GM06990 (cell line): ENCODE measurements at places on chromosomes 16 and 17.

- no peak for DNase-seq
Measured at GRCh38 chr16:12231666-12232065, 255.1 kb downstream of the SNX29 start.

DNA sequence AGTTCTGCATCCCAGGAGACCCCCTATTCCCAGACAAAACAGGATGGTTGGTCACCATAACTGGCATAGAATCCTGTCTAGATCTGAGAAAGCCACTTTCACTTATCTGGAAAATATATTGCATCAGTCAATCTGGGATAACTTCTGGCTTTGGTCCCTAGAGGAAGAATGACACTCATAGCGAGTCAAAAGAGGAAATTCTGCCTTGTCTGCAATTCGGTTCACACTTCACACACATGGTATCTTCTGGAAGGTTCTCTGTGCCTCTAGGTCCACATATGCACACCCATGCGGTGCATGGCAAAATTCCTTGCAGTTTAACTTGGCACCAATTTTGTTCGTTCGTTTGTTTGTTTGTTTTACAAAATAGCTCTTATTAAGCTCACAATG is 49.2 kb upstream of the WSCD1 start:
- DNase-seq: no peak

DNA sequence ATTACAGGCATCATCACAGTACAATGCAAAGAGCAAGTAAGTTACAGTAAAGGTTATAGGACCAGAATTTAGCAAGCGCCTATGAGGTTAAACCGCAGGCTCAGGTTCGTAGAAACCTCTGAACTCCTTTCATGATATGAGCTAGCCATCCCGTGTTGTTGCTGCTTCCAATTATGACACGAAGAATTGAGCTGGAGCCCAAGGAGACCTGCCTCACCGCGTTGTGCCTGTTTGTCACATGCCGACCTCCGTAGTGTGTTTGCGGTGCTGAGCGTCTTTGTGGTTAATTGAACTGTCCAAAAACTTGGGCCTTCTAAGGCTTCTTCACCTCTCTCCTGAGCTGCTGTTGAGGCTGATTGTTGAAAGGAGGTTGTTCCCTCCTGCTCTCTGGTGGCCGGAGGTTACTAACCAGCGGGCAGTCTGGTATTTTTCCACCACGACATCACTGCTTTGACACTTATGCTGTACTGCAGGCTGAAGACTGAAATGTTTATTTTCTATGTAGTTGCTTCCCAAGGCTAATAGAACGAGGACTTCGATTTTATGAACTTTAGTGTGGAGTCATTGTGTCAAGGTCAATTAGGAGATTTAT is 67.5 kb downstream of the SEC14L1 start:
- no peak for DNase-seq

DNA sequence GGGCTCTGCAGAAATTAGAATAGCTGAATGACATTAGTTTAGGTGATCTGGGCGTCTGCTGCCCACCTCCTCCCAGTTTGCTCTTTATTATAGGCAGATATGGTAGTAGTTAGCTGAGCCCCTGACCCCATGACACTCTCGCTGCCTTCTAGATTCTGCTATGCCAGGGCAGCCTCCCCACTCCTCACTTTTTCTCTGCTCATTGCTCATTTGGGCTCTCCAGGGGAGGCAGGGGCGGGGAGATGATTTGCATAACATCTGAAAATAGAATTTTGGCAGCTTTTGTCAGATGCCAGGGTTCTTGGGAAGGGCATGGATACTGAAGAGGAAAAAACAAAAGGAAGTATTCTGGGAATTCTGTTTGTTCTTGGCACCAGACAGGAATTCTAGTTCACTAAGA is 78.0 kb upstream of the GAS7 start:
- DNase-seq: no peak

GRCh38 chr17:8409966-8410882 is 12.6 kb upstream of the RNF222 start:
- DNase-seq: no peak

GRCh38 chr17:79214940-79215604 is 140.4 kb downstream of the ENGASE start:
- no peak for DNase-seq

DNA sequence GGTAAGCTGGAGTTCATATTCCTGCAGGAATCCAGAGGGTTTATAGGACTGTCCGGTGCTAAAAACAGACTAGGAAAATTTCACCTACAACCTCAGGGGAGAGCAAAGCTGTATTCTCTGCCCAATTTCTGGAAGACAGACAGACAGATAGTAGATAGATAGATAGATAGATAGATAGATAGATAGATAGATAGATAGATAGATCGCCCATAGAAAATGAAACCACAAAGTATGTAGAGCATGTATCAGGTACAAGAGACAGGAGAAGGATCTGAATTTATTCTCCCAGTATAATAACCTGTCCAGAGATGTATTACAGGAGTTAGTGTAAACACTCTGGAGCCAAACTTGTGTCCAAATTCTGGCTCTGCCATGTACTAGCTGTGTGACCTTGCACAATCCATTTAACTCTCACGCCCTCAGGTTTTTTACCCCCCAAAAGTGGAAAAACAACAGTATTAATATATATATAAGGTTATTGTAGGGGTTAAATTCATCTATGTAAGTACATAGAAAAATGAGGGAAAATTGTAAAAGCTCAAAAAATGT is 2.1 kb upstream of the ABCA6 start:
- DNase-seq: no peak

DNA sequence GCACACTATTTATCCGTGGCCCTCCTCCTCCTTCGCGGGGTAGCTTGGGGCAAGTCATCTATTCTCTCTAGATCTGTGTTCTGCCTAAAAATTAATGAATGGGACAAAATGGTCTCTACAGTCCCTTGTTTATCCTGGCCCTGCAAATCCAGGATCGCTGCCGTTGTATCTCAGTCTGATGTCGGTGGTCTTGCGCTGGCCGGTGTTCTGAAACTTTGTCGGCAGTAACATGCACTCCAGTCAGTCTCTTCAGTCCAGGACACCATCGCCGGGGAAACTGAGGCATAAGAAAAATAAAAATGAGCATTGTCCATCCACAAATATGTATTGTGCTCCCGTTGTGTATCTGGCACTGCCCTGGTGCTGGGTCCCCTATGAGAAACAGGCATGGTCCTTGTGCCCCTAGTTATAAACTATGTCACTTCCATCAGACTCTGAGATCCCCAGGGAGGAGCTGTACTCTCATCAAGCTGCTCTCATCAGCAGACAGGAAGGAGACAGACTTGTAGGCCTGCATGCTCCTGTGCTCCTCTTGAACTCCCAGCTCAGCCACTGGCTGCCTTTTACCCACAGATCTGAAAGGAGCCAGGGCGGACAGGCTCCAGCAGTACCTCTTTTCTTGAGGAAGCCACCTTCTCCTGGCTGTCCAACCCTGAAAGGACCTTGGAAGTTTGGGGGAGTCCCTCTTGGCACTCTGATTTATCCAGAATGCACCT is 13.7 kb upstream of the CA4 start:
- no peak for DNase-seq

DNA sequence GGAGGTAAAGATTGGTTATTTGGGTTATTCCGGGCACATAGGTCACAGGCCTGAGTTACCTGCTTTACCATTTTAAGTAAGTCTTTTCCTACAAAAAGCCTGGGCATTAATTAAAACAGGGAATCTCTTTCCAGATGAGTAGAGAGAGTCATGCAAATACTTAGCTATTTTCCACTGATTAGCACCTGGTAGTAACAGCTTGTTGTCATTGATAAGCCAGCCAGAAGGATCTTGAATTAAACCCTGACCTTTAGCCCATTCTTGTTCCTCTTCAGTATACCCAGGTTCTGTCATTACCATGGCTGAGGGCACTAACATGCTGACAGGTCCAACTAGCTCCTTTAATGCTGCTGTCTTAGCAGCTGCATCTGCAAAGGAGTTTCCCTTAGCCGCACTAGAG is 44.4 kb upstream of the ARL4D start:
- DNase-seq: no peak

- DNase-seq: no peak
Measured at GRCh38 chr17:27495460-27495859, 39.2 kb downstream of the KSR1 start.

GRCh38 chr17:55318081-55318480 is 53.3 kb downstream of the HLF start:
- no peak for DNase-seq

GRCh38 chr16:86059253-86060171 is 160.6 kb downstream of the IRF8 start:
- DNase-seq: no peak

DNA sequence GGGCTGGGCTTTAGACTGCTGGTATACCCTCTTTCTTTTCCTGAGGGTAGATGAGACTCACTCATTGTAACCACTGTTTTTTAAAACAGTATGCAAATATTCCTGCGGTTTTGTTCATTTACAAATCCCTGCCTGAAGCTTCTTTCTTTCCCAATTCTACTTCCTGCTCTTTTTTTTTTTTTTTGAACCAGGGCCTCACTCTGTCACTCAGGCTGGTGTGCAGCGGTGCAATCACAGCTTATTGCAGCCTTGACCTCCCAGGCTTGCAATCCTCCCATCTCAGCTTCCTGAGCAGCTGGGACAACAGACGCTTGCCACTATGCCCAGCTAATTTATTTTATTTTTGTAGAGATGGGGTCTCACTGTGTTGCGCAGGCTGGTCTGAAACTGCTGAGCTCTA is 8.0 kb upstream of the SULT1A1 start:
- DNase-seq: no peak

- DNase-seq: no peak
Measured at GRCh38 chr17:45314741-45315647, 1.8 kb downstream of the MAP3K14 start.

DNA sequence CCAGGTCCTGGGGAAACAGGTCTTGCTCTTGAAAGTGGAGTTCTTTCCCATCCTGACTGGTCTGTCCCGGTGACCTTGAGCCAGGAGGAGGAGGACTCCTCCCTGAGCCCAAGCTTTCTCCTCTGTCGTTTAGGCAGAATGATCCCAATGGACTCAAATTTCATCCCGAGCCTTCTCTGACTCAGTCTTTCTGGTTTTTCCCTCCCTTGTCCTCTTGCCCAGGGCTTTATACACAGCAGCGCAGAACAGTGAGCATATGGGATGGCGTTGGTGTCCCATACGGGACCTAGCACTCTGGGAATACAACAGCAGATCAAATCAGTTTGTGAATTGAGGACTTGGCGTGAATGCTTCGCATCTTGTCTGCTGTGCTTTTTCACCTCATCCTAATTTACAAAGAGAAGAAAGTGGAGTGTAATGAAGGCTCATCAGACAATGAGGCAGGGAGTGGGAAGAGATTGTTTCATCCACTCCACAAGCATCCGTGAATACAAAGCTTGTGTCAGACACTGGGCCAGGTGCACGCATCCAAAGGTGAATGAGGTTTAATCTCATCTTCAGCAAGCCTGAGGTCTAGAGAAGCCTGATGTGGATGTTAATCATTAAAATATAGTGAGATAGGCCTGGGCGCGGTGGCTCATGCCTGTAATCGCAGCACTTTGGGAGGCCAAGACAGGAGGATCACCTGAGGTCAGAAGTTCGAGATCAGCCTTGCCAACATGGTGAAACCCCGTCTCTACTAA is 1.1 kb upstream of the XYLT1 start:
- no peak for DNase-seq
